ENCODE measurements at places on chromosomes 11 and 22. TPM values are rescaled to one million over a fixed set of nuclear protein-coding genes. Genes with fewer than 3 reads are reported as not detected.

GRCh38 chr11:93063086-93063485 lies 93.6 kb downstream of the MTNR1B start:
- DNase-seq, result no peak

- no peak for DNase-seq
Measured at GRCh38 chr11:111352231-111352746, 26.8 kb downstream of the POU2AF1 start.

GRCh38 chr11:32752001-32752400 lies 42.5 kb downstream of the CCDC73 start:
- no peak for DNase-seq

DNA sequence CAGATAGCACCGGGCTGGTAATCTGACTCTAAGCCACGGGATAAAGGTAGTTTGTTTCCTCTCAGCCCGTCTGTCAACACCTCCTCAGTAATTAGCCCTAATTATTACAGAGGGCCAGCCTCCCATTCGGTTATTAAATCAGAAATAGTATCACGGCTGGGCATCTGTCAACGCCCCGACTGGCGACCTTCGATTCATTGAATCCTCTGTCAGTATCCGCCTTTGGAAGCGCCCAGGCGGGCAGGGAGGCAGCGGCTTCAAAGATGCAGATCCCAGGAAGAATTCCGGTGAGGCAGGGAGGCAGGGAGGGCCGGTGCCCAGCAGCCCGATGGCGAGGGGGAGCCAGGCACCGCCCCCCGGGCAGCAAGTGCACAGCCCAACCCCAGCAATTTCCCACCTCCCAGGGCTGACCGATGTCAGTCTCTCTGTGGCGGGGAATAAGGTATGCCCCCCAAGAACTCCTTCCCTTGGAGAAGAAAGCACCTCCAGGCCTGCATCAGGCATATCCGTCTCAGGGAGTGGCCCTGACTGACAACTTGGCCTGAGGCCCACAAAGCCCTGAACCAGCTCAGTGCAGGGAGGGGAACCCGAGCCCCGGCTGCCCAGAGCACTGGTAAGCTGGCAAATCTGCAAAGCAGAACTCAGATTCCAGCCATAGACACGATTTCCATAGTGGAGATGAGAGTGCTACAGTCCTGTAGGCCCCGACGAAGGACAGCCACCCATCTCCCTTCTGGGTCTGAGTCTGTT lies 11.4 kb downstream of the GNB1L start:
- DNase-seq, result no peak

DNA sequence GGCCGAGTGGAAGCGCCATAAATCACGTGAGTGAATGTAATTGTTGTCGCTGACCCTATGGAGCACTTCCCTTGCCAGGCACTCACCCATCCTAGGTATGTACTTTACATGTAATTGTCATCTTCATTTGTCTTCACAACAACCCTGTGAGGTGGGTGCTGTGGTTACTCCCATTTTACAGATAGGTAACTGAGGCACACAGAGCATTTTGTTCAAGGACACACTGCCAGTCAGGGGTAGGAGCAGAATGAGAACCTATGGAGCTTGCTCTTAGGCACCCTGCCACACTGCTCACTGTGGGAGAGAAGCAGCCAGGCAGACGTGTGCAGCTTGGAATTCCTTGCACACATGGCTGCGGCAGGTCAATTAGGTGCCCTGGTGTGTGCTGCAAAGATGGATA lies 785 bp upstream of the EFCAB6 start:
- DNase-seq, result no peak

DNA sequence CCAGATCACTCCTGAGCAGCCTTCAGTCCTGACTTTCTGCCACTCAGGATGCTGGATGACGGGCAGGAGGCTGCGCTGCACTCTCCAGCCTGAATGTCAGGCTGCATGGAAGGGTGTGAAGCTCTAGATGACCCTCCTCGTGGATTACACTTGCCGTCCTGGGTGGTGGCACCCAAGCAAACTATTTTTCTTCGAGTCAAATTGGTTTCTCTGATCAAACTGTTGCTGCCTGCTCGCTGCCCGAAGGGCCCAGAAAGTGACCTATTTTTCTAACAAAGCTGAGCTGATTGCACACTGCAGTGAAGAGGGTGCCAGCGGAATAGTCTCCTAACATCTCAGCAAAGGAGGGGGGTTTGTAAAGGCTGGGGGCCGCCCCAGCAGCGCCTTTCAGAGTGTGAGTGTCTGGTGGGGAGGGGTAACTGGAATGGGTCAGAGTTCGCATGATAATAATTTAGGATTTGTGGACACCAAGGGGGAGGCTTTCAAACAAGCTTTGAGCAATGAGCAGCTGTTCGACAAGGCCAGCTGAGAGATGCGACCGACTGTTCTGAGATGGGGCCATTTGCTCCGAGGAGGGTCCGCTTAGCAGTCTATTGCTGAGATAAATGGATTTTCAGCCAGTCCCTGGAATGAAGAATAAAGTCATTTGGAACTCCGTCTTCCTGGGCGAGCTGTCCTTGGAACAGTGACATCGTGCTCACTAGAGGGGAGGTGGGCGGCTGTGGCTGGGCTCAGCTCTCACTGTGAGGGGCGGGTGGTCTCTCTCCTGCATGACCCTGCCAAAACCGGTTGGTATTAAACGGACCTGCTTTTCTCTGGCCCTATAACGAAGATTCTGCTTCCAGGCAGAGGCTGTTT lies 537.6 kb downstream of the BRD1 start:
- DNase-seq, result no peak

DNA sequence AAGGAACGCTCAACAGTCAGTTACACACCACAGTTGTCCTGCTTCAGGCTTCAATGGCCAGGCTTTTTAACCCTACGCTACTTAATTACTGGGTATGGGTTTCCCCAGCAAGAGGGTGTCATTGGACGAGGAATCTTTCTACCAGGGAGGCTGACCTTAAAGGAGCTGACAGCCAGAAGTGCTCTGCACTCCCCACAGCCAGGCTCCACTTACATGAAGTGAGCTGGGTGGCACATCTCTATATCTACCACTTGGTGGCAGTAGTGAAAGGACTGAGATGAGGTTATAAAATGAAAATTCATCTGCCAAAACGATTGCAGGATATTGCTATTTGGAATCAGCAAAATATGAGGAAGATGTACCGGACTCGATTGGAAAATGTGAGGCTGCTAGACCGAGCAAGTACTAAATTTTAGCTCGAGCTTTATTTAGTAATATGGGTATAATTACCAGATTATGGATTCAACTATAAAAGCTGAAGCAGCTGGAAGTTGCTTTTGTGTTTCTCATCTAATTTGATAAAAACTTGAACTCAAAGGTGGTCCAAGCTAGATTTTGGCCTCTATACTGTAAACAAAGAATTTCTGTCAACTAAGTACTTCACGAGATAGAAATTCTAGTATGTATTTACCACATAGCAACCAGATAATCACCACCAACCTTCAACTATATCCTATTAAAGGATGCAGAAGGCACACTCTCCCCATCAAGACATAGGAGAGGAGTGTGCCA lies 53.9 kb upstream of the CEP126 start:
- DNase-seq, result peak; percentile 64

DNA sequence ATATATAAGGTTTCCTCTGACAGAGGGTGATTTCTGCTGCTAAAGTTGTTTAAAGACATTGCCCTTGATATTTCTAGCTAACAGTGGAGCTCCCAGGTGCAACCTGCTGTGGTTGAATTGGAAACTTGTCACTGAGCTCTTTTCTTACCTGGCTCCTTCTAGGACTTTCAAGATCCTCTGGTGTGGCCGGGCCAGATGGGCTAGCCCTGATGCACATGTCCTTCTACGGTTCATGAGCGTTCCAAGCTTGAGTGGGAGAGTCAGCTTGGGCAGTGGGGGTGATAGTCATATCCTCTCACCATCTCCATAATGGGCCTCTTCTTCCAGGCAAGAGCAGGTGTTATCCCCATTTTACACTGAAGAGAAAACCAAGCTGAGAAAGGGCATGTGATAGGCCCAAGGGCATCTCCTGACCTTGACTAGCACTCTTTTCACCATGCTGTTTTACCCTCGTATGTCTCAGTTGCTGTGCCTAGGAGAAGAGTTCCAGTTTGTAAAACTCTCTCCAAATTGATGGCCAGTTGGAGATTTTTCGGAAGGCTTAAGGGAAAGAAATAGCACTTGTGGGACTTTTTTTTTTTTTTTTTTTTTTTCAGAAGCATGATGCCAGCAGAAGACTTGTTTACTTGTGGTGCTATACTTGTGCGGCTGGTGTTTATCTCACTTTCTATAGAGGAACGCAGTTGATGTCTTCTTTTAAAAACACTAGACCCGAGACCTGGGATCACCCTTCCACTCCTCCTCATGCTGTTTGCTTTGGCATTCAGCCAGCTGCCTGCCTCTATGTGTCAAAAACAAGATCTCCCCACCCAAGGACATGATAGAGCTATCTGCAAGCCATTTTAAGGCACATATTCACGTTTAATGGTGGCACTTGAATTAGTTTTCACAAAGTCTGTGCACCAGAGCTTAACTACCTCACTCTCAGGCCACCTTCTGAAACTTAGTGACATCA lies 32.6 kb downstream of the TEAD1 start:
- no peak for DNase-seq

DNA sequence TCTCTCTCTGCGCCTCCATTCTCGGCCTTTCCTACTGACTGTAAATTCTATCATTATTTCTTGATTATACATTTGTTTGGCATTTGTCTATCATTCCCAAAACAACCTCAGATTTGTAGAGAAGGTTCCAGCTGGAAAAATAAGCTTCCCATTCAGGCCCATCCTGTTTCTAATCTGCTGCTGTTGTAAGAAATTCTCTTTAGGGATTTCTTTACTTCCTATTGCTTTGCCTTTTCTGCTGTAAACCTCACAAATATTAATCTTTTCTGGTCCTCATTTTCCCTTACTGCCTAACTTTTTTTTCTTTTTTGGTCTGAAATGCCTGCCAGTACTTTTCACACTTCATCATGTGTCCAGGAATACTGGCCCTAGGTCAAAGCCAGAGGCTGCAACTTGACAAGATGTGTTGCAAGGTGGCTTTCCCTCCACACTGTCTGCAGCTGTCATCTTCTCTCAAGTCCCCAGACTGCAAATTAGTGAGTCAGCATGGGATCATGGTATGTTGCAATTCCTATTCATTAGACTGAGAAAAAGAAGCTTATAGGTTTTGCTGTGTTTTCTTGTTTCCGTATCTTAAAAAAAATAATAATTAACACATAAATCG lies 858.7 kb upstream of the CHORDC1 start:
- no peak for DNase-seq

- peak; percentile 95 for DNase-seq
Measured at GRCh38 chr22:39292561-39293074, 26.8 kb downstream of the RPL3 start.

DNA sequence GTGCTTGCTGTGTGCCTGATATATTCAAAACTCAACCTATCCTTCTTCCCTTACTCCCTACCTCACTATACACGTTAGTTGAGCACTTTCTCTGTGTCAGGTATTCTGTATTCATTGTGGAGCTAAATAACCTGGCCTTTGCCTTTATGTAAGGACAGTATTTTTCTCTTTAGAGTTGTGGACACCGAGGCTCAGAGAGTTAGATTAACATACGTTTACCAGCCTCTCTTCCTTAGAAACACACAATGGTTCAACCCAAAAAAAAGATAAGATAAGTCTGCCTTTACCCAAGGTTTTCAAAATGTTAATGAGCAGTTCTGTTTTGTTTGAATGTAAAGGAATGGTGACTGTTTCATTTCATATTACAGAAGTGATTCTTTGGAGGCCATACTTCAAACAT lies 45.0 kb downstream of the CBL start:
- DNase-seq, result no peak

GRCh38 chr22:38881464-38881871 lies 9.5 kb upstream of the CBX6 start:
- DNase-seq, result peak; percentile 91

DNA sequence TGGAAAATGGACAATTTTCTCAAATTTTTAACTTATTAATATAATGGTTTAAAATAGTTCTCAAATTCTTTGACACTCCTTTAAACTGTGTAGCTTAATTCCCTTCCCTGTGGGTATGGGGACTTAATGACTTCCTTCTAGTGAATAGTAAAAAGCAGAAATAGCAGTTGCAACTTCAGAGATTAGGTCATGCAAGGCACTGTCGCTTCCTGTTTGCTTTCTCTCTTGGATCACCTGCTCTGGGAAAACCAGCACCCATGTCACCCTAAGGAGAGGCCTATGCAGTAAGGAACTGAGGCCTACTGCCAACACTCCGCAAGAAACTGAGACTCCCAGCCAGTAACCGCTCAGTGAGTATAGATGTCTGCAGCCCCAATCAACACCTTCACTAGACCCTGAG lies 5.5 kb upstream of the PANX3 start:
- DNase-seq, result no peak

- no peak for DNase-seq
Measured at GRCh38 chr11:15991215-15991614, 365.1 kb downstream of the SOX6 start.

DNA sequence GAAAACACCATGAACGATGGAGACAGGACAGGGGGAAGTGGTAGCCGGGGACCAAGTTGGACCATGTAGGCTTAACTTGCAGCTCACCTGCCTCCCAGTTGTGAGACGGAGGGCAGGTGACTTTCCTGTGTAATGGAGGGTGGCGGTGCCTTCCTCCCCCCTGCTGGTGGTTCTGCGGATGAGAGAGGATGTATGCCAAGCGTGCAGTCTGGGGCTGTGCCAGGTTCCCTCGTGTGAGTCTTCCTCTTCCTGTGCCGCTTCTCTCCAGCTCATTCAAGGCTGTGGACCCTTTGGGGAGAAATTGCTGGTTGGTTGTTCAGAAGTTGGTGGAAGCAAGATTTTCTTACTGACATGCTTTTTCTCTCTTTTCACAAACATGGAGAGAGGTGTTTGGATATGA lies 35.1 kb downstream of the MPPED1 start:
- DNase-seq, result no peak

DNA sequence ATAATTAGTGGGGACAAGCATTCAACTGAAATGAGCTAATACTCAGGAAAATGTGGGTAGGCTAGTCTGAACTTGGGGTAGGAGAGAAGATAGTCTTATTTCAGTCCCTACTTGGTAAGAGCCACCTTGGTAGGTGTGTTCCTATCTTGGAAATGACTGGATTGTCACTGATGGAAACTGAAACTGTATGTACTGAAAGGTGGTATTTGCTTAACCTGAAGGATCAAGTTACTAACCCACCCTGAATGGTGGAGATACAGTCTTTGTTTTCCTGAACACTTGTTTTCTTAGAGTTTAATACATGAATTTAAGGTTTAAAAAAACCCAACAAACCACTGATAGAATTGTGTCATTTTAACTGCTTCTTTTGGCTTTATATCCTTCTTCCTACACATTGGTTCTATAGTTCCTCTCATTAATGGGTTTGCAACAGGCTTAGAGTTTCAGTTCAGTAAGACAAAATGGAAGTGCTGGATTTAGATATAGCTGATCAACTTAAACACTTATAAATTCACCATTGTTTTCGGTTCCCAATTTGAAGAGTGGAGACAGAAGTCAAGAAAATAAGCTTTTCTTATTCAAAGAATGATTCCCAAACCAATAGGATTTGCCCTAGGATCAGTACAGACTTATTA lies 4.2 kb downstream of the FAR1 start:
- no peak for DNase-seq

Gene SPTBN2
- 3.2 TPM for total RNA-seq

Gene BTBD18
- not detected for total RNA-seq

Gene OR5P2
- total RNA-seq, result not detected

Gene PPARA
- 20.1 TPM for total RNA-seq

Gene MSANTD2
- total RNA-seq, result 21.4 TPM

Gene OR52I2
- total RNA-seq, result not detected

Gene MFRP
- not detected for total RNA-seq

Gene IL17REL
- not detected for total RNA-seq

Gene ZNF143
- 2.7 TPM for total RNA-seq

Gene MPZL3
- total RNA-seq, result 0.21 TPM
